Cerebellar nuclear complex (tissue), 1 donor: ENCODE measurements at places on chromosomes 7 and 10.

- no peak for DNase-seq
These were observed 171.4 kb downstream of the KMT2E start for GRCh38 chr7:105185290-105186010.

- no peak for DNase-seq
These were observed 627.7 kb downstream of the TNS3 start for GRCh38 chr7:46954181-46954580.

DNA sequence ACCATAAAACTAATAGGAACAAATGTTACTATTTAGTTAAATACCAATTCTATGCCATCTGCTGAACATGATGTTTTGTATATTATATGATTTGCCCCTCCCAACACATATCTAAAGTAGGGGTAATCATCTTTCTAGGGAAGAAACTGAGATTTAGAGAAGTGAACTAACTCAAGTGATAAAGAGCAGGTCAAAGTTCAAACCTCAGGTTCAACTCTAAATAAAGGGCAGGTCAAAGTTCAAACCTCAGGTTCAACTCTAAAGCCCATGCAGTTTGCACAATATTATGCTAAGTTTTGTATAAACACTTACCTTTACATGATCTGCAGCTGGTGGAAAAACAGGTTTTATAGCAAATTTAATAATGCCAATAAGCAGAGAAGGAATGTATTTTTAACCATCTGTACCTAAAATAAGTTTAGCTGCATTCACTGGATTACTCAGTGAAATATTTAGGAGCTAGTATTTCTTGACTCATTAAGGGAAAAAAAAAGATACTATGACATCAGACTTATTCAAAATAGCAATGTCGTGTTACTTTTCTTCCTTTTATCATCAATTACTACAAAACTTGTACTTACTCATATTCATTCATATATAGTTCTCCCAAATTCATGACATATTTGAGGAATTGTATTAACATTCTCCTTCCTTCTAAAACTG, 1194.3 kb upstream of the CELF2 start:
- no peak for DNase-seq

DNA sequence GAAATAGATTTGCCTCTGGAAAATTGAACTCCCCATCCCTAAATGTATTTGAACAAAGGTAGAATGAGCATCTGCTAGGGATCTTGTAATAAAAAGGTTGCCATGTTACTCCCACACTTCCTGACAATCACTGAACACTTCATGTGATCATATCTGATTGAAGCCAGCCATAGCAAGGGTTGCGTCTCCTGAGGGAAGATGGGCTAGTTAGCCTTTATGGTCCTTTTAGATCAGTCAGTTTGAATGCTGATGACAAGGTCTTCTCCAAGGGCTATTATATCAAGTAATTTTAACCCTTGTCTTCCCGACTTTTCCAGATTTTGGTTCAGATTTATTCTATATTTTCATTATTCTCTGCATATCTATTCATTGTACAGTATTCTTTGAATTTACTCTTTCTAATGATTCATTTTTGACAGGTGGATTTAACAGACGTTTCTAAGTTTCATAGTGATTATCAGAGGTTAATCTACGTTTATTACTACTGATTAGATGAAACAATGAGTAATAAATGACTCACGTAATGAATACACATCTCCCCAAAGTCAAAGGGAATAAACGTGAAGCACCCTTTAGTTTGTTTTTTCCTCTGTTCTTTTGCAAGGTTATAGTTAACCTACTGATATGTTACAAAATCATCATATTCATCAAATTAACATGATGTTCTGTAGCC, 28.1 kb downstream of the CSGALNACT2 start:
- no peak for DNase-seq

- DNase-seq: no peak
These were observed 76.8 kb downstream of the LANCL2 start for GRCh38 chr7:55441774-55442522.

DNA sequence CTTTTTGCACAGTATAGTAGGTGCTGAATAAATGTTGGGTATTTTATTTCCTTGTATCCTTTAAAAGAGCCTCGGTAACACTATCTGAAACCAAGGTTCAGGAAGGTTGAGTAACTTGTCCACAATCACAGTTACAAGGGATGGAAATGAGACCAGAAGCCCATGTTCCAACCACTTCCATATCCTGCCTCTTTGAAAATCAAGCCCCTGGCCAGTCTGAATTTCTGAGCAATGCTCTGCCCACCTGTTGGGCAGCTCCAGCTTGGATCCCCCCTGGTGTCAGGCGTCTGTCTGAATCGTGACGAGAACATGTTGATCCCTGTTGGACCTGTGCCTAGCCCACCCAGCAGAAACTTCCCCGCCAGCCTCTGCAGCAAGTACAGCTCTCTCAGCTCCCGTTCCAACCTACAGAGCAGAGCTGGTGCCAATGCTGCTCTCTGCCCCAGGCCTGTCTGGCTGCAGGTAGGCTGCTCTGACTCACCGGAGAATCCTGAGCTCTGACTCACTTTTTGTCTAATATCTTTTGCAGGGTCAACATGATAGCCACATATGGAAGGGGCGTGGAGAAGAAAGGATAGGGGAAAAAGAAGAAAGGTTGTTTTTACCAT, 595.5 kb downstream of the INHBA start:
- no peak for DNase-seq

GRCh38 chr10:125214283-125214570, 53.9 kb upstream of the CTBP2 start:
- no peak for DNase-seq

- no peak for DNase-seq
These were observed 87.3 kb downstream of the LYZL2 start for GRCh38 chr10:30542001-30542894.

- DNase-seq: no peak
These were observed 34.4 kb upstream of the FAM20C start for GRCh38 chr7:157771-158625.
